Activated T-cell treated with anti-CD3 and anti-CD28 coated beads, Interleukin-2, amount 50 U/mL, for 72 hours (primary cell): ENCODE measurements at places on chromosomes 1 and 21. TPM values are rescaled to one million over a fixed set of nuclear protein-coding genes. Genes with fewer than 3 reads are reported as not detected.

HSPB7 gene
- total RNA-seq: not detected

DSCAM gene
- total RNA-seq: not detected

CATSPER4 gene
- total RNA-seq: not detected

ZNF684 gene
- 6.3 TPM for total RNA-seq

STRIP1 gene
- total RNA-seq: 35.8 TPM

DNA sequence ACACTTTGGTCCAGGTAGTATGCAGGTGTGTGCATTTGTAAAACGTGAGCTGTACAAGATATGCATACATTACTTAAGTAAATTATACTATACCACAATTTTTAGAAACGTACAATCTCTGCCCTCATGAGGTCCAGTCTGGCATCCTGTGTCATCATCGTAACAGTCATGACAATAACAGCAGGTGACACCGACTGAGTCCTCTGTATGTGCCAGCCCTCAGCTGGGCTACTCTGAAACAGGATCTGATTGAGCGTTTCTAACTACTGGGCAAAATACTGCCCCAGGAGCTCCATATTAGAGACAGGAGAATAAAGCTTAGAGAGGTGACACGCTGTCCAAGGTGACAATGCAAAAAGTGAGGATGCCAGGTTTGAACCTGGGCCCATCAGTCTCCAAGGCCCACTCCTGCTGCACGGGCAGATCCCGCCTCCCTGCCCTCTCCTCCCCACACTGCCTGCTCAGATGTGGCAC lies 47.2 kb upstream of the ECE1 start:
- DNase-seq: no peak
- peak overlapping the region; percentile 83 for H3K27ac ChIP-seq
- H3K27me3 ChIP-seq: no peaks in the 10 kb centered on the region
- peaks cover 2% of the 10 kb centered on the region for H3K36me3 ChIP-seq

DNA sequence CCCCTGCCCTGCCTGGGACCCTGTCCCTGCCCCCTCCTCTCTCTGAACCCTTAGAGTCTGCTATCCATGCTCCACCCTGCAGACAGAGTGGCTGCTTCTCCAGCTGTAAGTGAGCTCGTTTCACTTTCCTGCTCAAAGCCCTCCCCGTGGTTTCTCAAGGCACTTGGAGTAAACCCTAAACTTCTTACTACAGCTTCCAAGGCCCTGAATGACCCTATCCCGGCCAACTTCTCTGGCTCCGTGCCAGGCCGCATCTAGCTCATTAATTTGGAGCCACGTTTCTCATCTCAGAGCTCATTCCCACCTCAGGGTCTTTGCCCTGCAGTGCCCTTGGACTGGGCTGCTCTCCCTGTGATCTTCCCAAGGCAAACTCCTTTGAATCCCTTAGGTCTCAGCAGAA lies 235.1 kb upstream of the RUNX1 start:
- no peaks in the 10 kb centered on the region for H3K27me3 ChIP-seq
- no peak for DNase-seq
- H3K4me3 ChIP-seq: no peak overlapping the region
- peaks cover 8% of the 10 kb centered on the region for H3K36me3 ChIP-seq

DNA sequence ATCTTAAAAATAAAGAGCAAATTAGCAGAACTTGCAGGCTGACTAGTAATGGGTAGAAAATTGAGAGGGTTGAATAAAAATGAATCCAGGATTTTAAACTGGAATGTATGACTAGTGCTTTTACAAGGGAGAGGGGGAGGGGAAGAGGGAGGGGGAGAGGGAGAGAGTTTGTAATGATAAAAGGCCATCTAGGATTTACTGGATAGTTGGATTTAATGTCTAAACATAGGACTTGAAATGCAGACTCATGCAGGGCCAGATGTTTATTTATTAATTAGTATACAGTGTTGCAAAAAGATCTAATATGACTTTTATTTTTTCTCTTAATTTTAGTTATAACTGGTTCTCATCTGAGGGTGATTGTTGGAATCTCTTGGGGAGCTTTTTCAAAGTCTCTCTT lies 4.3 kb downstream of the ZNF326 start:
- no peak for DNase-seq
- no peak overlapping the region for H3K4me3 ChIP-seq
- no peak overlapping the region for H3K27ac ChIP-seq
- H3K27me3 ChIP-seq: no peaks in the 10 kb centered on the region
- peaks cover 53% of the 10 kb centered on the region for H3K4me1 ChIP-seq
- peaks cover 18% of the 10 kb centered on the region for H3K36me3 ChIP-seq

DNA sequence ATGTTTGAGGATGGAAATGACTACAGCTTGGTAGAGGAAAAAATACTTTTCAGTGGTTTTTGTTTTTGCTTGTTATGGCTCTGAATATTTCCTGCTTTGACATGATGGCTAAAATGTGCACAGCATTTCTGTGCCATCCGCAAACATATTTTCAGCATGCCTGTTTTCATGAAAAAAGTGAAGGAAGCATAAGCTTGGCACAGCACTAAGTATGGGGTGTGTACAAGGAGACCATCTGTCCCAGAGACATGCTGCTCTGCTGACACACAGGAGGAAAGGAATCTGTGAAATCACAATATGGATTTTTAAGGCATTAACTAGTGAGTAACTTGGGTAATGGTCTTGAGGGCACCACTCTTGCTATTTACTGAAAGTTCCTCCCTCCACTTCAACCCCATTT lies 595.5 kb downstream of the RWDD3 start:
- no peaks in the 10 kb centered on the region for H3K4me1 ChIP-seq
- no peak overlapping the region for H3K4me3 ChIP-seq
- no peak overlapping the region for H3K27ac ChIP-seq
- H3K36me3 ChIP-seq: no peaks in the 10 kb centered on the region

- H3K4me1 ChIP-seq: no peaks in the 10 kb centered on the region
- peaks cover 21% of the 10 kb centered on the region for H3K27me3 ChIP-seq
- no peak for DNase-seq
- peaks cover 1% of the 10 kb centered on the region for H3K36me3 ChIP-seq
- H3K4me3 ChIP-seq: no peak overlapping the region
These were observed 66.0 kb upstream of the CR1L start for GRCh38 chr1:207578796-207579435.

DNA sequence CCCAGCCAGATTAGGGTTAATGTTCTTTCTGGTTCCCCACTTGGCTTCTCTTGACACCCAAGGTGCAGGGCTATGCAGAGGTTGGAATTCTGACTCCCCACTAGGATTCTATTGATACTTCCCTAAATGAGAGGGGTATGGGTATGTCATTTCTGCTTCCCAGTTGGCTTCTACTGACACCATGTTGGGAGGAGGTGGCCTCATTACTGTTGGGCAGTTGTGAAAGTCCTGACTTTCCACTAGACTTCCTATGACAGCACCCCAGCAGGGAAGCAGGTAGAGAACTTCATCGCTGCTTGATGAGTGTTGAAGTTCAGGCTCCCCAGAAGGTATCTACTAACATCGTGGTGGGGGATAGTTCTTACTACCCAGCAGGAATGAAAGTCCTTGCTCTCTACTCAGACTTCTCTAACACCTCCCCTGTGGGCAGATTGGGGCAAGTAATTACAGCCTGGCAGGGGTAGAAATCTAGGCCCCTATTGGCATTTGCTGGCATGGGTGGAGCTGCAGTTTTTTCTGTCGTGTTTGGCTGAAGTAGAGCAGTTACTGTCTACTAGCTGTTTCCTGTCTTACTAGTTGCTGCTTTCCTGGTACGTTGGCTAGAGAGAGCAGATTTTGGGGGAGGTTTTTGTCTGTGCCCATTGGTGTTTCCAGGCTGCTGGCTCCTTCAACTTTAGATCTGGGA lies 41.5 kb downstream of the ZYG11B start:
- no peak overlapping the region for H3K27ac ChIP-seq
- no peak overlapping the region for H3K4me3 ChIP-seq
- H3K4me1 ChIP-seq: peaks cover 22% of the 10 kb centered on the region
- H3K36me3 ChIP-seq: peaks cover 2% of the 10 kb centered on the region
- DNase-seq: no peak
- H3K27me3 ChIP-seq: no peaks in the 10 kb centered on the region

DNA sequence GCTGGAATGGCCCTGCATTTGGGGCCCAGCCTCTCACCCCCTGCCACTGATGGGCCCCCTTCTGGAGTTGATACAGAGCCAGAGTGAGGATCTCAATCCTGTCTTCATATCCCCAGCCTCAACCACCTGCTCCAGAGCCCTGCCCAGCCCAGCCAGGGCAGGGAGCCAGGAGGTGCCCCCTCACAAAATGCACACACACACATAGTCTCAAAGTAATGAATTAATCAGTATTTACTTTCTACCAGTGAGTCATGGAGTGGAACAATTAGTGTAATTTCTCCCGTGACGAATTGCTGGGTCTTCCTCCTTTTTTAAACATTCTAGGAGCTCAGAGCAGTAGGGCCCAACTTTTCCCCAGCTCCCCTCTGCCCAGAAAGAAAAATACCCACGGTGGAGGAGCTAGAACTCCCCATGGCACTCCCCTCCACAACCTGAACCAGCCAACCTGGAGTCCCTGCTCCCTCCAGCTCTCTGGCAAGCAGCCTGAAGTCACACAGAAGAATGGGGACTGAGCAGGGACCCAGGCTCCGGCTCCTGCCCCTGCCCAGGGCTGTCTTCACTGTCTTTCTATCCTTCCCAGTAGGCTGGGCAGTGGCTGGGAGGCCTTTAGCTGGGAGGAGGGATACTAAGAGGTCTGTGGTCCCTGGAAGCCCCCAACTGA lies 29.3 kb downstream of the SDC3 start:
- peaks cover 41% of the 10 kb centered on the region for H3K27me3 ChIP-seq
- H3K36me3 ChIP-seq: no peaks in the 10 kb centered on the region
- H3K27ac ChIP-seq: no peak overlapping the region
- H3K4me3 ChIP-seq: no peak overlapping the region
- no peak for DNase-seq

DNA sequence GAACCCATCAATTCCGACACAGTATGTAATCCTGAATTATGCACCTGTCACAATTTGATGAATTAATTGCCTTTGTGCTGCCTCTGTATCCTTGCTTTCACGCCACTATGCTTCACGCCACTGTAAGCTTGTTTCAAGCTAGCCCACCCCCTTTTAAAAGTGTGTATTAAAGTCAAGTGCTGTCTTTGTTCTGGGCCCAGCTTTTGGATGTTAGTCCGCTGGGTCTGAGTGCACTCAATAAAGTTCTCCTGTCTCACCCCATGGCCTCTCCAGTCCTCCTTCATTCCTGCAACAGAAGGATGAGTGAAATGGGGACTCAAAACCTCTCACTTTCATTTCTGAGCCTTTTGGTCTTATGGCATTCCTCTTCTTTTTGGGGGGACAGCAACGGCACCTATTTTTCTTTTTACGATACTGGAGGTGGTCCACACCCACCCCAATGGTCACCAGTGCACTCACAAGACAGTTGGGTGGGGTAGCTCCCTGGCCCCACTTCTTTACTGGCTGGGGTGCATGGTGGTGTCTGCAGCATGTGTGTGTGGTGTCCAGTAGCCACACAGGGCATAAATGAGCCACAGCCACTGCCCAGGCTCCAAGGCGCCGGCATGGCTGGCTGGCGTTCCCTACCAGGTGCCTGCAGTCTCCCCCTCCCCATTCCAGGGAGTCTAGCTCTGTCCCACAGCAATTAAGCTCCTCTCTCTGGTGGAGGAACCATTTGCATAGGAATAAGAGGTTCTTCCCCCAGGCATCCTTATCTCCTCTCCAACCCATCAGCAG lies 1.8 kb downstream of the THEM4 start:
- H3K4me1 ChIP-seq: peaks cover 51% of the 10 kb centered on the region
- H3K27me3 ChIP-seq: no peaks in the 10 kb centered on the region
- peak overlapping the region; percentile 88 for H3K4me3 ChIP-seq
- H3K36me3 ChIP-seq: peaks cover 52% of the 10 kb centered on the region
- peak overlapping the region; percentile 88 for H3K27ac ChIP-seq
